ENCODE measurements at places on chromosomes 1 and 21.

DNA sequence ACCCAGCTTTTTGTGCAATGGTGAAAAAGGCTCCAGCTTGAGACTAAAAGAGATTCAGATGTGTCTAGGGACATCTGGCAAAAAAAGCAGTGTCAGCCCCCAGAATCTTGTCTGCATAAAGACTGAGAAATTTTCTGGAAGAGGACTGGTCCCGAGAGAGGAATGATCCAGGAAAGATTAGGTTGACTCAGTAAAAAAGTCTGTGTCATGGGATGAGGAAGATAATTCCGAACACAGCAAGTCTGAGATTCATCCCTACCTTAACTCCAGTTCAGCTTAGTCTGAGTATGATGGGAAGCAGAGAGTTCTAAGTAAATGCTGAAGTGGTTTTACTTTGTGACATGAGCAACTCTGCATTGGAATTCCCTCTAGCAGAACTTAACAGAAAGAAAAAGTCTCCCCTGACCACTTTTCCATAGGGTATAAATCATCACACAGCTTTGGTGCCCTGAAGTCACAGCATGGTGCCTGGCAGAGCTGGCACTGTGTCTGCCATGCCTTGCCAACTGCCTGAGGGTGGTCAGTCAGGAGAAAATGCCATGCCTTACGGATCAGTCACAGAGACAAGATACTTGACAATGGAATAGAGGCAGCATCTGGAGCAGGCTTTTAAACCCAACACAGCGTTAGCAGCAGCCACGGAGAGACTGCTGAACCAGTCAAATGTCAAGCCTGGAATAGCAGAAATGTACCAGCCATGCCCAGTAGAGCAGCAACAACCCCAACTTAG, 153.4 kb downstream of the ZC3H11B start:
- no peak for DNase-seq

GRCh38 chr1:190599670-190600069, 122.0 kb upstream of the BRINP3 start:
- DNase-seq: no peak

- DNase-seq: no peak
Observed at GRCh38 chr21:29236201-29236600, 62.5 kb upstream of the BACH1 start.

DNA sequence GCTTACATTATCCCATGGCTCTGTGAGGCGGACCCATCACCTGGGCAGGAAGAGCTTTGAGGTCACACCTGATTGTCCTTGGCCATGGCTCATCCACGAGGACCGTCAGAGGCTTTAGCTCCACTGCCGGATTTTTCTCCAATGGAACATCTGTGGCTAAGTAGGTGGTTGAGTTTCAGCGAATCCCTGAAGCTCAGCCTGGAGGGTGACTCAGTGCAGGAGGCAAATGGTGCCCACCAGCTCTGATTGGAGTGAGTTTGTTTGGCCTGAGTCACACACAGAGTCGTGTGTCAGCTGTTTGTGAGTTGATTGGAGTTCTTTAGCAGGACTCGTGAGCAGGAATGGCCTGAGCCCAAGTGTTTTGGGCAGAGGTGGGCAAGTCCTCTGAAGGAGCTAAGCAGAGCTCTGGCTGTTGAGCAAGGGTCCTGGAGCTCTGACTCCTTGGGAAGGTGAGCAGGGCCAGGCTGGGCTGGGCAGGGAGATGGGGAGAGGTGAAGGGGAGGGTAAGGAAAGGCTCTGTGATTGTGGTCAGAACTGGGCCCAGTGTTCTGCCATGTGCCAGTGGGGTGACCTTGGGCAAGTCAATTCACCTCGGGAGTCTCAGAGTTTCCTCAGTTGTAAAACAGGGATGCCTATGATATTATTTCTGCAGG, 2.0 kb downstream of the SLC6A17 start:
- DNase-seq: no peak

DNA sequence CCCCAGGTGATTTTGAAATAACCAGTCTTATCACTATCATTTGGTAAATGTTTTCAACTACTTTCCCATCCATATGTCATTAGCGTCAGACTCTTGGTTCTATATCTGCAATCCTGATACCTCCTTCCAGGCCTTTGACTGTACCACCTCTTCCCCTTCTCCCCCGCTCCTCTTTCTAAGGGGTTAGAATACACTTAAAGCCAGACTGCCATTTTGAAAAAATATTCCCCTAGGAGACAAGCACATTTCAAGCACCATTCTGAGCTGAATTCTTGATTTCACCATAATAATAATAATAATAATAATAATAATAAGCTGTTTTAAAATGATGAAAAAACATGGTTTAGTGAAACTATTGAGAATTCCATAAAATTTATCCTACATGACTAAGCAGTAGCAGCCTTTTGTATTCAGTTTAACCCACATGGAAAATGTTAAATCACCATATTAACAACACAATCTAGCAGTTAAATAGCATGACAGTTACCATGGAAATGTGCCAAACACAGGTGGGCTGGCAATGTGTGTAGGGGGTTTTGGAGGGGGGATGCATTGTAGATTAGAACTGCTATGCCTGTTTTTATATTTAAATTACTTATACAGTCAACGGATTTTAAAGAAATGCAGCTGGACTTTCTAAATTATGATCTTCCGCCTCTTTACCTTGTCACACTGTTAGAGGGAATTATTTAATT, 480.2 kb upstream of the DEPDC1 start:
- DNase-seq: no peak

- no peak for DNase-seq
Observed at GRCh38 chr1:157682710-157683437, 17.7 kb downstream of the FCRL3 start.

- DNase-seq: no peak
Observed at GRCh38 chr1:19450811-19451515, 34.4 kb downstream of the CAPZB start.

DNA sequence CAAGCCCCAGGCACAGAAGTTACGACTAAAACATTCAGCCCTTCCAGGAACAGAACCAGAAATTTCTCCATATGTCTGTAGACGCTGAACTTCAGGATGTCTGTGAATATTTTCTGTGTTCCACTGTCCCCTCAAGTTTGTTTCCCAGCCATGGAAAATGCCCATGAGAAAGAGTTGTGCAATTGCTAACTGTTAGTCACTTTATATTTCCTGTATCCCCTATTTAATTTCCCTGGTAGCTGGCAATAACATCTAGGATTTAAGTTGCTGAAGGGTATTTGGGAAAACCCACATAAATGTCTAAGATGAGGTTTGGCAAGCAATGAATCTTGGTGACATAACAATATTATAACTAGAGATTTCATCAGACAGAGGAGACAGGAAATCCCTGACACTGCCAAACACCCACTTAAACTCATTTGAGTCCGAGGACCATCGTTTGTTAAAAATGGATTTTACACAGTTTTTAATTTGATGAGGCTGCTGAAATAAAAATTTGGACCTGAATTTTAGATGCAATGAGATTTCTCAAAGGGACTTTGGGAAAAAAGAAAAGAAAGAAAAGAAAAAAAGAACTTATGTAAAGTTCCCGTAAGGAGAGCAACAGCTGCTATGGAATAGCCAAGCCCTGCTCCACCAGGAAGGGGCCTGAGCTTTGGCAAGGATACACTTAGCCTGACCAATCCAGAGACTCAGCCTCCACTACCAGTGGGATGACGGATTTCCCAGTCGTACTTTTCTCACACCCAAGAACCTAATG, 21.8 kb upstream of the ERRFI1 start:
- no peak for DNase-seq

- no peak for DNase-seq
Observed at GRCh38 chr21:38699048-38699447, 106.7 kb upstream of the ETS2 start.

GRCh38 chr1:165138960-165139359, 217.6 kb downstream of the LMX1A start:
- no peak for DNase-seq

- no peak for DNase-seq
Observed at GRCh38 chr1:93703643-93704042, 22.0 kb upstream of the BCAR3 start.

DNA sequence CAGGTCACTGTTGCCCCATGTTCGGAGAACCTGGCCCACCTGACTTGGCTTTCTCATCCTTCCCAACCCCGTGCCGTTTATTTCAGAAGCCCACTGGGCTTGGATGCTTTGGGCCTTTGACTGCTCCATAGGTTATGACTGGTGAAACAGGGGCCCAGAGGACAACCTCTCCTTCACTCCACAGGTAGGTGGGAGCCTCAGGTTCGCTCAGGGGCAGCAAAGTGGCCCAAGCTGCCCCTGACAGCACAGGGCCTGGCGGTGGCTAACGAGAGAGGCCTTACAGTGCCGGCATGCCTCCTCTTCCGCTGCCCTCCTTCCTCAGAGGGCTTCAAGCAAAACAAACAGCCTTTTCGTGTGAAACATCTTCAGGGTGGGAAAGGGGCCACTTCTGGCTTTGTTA, 16.9 kb downstream of the FAM89A start:
- DNase-seq: no peak

DNA sequence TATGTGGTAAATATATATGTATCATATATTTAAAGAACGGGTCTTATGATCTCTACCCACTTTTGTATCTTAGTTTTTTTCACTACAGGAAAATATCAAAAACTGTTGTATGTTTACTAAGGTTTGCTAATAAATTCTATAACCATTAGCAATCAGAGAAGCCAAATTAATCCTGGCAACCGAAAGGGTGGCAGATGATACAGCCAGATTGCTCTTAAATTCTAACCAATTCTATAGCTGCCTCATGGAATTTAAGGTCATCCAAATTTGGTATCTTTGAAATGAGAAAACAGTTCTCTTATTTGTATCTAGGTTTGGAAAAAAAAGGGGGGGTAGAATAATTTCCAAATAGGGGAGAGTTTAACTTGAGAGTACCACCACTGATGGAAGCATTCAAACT, 591.2 kb downstream of the SMYD3 start:
- no peak for DNase-seq

- DNase-seq: no peak
Observed at GRCh38 chr1:116261227-116261626, 111.8 kb upstream of the ATP1A1 start.

DNA sequence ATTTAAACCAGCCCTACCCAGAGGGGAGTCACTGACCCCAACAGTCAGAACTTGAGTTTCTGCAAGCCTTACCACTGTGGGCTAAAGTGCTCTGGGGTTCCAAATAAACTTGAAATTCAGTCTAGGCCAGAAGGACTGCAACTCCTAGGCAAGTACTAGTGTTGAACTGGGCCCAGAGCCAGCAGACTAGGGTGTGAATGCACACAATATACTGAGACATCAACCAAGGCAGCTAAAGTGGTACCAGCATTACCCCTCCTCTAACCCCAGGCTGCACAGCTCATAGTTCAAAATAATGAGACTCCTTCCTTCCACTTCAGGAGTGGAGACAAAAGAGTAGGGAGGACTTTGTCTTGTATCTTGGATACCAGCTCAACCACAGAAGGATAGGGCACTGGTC, 18.9 kb upstream of the IL20 start:
- DNase-seq: no peak

DNA sequence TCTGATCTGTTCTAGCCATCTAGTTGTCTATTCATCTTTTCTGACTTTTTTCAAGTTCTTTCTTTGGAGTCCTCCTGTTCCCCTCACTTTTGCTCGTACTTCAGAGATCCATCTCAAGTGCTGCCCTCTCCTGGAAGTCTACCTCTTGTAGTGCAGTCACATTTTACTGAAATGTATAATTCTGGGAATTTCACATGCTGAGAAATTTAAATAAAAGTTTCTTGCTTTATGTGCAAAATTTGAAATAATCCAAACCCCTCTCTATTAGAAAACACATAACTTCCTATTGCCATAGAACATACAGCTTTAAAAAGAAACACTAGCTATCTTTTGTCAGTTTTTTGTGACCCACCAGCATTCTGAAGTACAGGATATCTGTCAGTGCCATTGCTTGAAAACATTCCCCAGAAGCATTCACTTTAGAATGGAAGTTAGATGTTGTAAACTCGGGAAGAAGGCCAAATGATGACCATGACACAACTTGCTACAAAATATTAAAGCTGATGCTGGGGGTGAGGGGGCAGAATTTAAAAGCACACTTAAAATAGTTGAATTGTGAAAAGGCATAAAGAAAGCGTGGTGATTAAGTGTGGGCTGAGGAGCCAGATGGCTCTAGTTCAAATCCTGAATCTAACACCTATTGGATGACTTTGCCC, 22.0 kb downstream of the RLF start:
- DNase-seq: no peak

- DNase-seq: no peak
Observed at GRCh38 chr1:227120826-227121225, 180.7 kb downstream of the COQ8A start.

- DNase-seq: no peak
Observed at GRCh38 chr21:33991133-33991532, 75.5 kb upstream of the ATP5PO start.

DNA sequence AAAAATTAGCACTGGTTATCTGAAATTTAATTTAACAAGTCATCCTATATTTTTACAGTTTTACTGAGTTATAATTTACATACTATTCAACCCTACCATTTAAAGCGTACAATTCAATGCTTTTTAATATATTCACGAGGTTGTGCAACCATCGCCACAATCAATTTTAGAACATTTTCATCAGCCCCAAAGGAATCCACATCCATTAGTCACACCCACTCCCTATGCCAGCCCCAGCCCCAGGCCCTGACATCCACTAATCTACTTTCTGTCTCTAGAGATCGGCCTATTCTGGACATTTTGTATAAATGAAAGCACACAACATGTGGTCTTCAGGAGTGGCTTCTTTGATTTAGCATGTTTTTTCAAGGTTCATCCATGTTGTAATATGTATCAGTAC, 134.7 kb downstream of the PSMG1 start:
- DNase-seq: no peak

Measured in stimulated activated CD4-positive, alpha-beta T cell treated with anti-CD3 and anti-CD28 coated beads, Interleukin-4, amount 100 ng/mL, for 48 hours (primary cell).